ENCODE measurements at places on chromosomes 1 and 21.

- no peak for DNase-seq
These were observed 252.0 kb downstream of the KCTD3 start for GRCh38 chr1:215819114-215819513.

DNA sequence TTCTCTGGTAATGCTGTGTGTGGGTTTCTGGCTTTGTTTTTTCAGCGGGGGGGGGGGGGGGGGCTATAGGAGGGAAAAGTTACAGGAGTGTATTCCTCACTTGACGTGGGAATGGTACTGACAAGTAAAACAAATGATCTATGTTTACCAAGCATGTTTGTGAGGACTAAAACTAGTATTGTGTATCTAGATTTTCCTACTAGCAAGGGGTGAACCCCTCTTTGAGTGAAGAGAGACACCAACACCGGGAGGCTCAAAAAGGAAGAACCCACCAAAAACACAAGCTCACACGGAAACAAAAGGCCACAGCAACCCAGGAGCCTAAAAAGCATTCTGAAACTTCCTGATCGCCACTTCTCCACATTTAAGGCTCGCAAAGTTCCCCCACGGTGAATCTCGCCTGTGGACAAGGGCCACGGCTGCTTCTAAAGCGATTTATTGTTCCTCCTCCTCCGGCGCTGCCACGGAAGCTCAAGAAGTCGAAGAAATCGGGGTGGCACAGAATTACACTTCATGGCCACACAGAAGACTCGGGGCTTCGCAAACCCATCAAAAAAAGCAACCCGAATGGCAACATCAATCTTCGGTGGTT lies 703 bp downstream of the PUM1 start:
- DNase-seq, result no peak

DNA sequence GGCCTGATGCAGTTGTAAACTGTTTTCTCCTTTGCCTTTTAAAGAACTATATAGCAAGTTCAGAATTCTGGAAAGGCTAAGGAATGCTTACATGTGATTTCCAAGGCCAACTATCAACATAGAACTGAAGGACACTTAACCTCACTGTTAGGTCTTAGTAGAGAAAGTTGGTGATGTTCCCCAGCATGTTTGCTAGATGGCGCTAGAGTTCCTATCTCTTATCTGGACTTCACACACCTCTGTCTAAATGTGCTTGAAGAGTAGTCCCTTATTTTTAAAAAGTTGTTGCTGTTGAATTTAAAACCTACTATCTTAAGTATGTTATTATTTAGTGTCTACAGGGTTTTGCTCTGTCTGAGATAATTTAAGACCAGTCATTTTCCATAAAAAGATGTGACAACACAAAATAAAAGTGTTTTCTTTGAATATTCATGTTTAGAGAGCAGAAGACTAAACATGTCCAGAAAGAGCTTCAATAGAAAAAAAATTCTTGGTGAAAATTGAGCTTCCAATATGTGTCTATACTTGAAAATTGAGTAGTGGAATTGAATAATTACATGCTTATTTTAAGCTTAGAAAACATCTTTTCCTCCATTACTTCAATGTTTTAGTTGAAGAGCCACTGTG lies 237.3 kb downstream of the S1PR1 start:
- DNase-seq, result no peak

DNA sequence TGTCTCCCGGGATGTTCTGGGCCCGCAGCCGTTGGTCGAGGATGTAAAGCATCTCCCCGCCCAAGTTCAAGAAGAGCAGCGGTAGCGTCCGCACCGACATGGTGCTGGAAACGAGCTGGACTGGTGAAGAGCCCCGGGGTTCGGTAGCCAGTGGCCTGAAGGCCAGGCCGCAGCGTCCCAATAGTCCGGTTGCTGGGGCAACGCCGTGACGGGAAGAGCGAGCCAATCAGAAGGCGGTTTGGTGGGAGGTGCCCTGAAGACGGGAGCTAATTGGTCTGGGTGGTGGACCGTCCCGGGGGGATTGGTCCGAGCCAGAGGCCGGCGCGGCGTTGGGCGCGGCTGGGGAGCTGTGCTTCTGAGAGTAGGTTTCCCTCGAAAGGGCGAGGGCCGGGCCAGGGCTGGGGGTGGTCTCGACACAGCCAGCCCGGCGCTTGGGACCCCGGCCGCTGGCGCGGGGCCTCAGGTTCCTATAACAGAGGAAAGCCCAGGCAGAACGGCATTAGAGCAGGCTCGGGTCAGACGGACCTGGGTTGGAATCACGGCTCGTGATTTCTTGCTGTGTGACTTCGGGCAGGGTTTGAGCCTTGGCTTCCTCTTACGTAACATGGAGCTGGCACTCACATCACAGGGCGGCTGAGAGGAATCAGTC lies at the start of gene OSCP1:
TSS of gene OSCP1 (minus strand) at position 182 of the 649 bp plus-strand sequence. CDS start at position 100, 82 bp downstream.
- peak; percentile 69 for DNase-seq

DNA sequence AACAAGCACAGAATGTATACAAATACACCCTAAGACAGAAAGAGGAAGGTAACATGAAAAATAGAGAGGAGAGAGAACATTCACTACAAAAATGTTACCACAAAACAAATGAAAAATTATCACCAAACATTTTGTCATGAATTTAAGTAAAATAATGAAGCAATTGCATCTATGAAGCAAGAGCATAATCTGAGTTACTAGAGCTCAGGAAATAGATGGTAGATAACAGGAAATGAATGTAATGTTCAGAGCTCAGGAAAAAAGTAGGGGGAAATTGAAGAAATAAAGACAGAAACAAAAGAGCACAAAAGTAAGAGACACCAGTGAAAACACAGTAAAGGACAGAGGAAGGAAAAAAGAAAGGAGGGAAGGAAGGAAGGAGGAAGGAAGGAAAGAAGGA lies 19.4 kb downstream of the SEC16B start:
- no peak for DNase-seq

- no peak for DNase-seq
These were observed 122.1 kb upstream of the IFFO2 start for GRCh38 chr1:19078536-19078935.

DNA sequence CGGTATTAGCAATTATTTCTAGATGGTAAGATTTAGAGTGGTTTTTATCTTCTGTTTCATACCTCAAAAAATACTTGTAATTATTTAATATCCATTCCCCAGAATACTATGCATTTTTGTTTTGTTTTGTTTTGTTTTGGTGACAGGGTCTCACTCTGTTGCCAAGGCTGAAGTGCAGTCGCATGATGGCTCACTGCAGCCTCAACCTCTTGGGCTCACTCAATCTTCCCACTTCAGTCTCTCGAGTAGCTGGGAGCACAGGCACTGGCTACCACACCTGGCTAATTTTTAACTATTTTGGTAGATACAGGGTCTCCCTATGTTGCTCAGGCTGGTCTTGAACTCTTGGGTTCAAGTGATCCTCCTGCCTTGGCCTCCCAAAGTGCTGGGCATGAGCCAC lies 252.7 kb downstream of the AKT3 start:
- DNase-seq, result no peak

DNA sequence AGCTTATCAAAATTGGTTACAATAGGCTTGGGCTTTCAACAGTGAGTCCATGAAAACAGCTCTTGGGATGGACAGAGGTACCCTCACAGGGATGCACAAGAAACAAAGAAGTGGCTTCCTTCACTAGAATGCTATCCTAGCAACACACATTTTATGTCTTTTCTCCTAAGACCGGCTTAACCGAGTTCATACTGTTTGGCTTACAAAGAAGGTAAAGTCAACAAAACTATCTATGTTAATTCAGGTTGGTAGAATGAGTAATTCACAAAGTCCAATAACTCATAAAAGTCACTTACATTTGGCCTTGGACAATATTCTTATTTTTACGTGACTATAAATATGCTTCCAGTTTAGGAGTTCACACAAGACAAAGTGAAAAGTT lies 9.0 kb downstream of the ERG start:
- no peak for DNase-seq

- DNase-seq, result no peak
These were observed 40.9 kb downstream of the KCNK1 start for GRCh38 chr1:233654658-233655280.

GRCh38 chr1:9351654-9352271 lies 59.1 kb downstream of the SPSB1 start:
- DNase-seq, result no peak

DNA sequence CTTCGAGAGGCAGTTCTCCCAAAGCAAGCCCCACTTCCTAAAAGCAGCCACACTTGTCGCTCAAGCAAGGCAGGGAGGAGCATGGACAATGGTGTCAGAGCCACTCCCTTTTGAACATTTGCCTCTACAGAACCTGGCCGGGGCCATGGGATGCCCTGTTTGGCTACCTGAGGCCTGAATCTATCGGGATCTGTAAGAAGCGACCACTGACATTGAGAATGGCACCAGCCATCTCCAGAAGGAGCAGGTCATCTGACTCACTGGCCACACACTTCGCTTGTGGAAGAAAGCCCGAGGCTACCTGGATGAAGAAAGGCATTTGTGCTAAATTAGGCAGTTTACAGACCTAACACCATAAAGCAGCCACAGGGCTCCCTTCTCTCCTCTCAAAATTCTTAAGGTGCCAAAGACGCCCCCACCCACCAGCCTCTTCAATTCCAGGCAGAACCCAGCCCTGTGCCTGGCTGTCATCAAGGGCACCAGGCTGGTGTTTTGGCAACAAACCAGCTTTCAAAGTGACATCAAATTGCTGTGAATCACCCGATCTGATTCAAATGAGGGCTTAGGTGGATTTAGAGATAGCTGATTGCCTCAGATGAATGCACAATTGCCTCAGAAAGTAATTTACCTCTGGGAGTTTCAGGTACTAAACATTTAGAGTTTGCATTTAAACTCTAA lies 104.8 kb downstream of the ETS2 start:
- DNase-seq, result no peak

DNA sequence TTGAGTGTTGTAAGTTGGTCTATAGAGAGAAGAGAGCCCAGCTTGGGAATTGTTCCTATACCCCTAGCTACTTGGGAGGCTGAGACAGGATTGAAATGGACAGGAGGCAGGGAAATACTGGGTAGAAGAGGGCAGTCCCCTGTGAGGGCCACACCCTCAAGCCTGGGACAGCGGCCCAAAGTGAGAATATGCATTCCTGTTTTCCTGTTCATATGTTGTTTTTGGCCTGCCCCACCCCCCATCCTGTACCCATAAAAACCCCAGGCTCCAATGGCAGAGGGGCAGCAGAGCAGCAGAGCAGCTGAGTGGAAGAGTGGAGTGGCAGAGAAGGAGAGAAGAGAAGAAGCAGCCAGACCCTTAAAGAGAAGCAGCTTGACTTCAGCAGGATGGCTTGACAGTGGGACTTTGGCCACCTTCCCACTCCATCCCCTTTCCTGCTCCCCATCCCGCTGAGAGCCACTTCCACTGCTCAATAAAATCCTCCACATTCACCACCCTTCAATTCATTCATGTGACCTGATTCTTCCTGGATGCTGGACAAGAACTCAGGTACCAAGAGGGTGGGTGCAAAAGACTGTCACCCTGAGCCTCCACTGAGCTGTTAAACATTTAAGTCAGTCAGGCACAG lies 70.6 kb upstream of the PUM1 start:
- no peak for DNase-seq

- DNase-seq, result no peak
These were observed 233.0 kb upstream of the CACYBP start for GRCh38 chr1:174766727-174767126.

DNA sequence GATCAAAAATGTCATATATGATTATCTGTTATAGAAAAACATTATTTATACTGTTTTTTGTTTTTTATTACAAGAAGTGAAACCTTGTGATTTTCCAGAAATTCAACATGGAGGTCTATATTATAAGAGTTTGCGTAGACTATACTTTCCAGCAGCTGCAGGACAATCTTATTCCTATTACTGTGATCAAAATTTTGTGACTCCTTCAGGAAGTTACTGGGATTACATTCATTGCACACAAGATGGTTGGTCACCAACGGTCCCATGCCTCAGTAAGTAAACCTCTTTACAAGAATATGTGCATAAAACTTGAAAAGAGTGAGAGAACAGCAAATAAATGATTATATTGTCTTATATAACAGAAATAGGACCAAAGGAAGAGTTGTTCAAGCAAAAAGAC lies 14.5 kb downstream of the CFHR4 start:
- DNase-seq, result no peak

DNA sequence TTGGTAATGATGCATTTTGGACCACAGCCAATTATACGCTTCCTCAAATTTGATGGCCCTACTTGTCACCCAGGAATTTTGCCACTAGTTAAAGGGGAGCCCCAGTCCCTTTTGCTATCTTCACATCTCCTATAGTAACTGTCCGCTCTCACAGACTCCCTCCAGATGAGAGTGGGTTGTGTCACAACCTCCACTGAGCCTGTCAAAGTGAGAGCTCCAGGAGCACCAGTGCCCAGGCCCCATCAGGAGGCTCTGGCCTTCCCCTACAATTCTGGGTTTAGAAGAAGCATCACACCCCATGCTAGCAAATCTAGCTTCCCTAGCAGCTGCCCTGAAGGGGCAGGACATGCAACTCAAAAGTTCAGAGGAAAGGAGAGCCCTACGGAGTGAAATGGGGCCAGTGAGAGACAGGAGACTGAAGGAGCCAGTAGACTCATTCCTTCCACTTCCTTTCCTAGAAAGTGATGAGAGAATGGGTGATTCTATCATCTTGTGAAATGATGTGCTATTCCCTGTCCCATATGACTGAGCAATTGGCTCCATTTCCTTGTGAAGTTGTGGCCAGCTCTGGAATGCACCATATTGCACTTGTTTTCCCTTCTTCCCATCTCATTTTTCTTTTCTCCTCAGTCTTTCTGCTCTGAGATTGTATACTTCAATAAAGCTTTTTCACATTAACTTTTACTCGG lies 541.3 kb downstream of the DPYD start:
- no peak for DNase-seq

DNA sequence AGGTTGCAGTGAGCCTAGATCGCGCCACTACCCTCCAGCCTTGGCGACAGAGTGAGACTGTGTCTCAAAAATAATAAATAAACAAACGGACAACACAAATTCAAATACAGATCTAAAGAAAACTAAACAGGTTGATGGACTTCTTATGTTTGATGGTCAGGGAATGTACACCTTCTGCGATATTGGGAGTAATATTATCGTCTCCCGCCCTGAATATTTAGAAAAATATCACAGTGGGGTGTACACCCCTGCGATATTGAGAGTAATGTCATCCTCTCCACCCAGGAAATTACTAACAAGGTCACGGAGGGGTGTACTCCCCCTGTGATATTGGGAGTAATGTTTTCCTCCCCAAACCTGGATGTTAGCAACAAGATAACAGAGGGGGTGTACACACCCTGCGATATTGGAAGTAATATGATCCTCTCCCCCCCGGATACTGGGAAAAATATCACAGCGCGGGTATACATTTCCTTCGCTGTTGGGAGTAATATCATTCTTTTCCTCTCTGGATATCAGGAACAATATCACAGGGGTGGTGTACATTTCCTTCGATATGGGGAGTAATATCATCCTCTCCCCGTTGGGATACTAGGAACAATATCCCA lies 1.4 kb upstream of the CFAP298 start:
- DNase-seq, result no peak

GRCh38 chr1:24742090-24742938 lies 2.9 kb upstream of the CLIC4 start:
- DNase-seq, result no peak

GRCh38 chr1:203162403-203162802 lies 13.2 kb downstream of the MYBPH start:
- DNase-seq, result no peak

- DNase-seq, result no peak
These were observed 193.8 kb downstream of the ZC3H11B start for GRCh38 chr1:219419065-219419464.
